ENCODE measurements at places on chromosomes 4 and X. TPM values are rescaled to one million over a fixed set of nuclear protein-coding genes. Genes with fewer than 3 reads are reported as not detected.

SORBS2 gene
- total RNA-seq, result not detected

SLIT2 gene
- not detected for total RNA-seq

ASB9 gene
- not detected for total RNA-seq

FHDC1 gene
- total RNA-seq, result 0.10 TPM

MAGEC1 gene
- total RNA-seq, result not detected

CTAG2 gene
- total RNA-seq, result not detected

TCEAL2 gene
- total RNA-seq, result not detected

DNA sequence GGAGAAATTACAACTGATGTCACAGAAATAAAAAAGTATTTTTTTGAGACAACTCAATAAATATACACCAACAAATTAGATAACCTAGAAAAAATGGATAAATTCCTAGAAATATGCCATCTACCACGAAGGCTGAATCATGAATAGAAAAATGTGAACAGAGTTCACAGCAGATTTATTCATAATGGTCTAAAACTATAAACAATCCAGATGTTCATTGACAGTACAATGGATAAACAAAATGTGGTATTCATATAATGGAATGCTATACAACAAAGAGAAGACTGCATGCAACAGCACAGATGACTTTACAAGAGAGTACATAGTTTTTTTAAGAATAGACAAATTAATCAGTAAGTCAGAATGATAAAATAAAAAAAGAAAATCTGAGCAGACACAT is 55.2 kb downstream of the CLOCK start:
- H3K36me3 ChIP-seq, result peaks cover 5% of the 10 kb centered on the region
- no peak overlapping the region for H3K4me3 ChIP-seq
- H3K27me3 ChIP-seq, result no peaks in the 10 kb centered on the region
- H3K27ac ChIP-seq, result peak overlapping the region; percentile 14
- H3K4me1 ChIP-seq, result peaks cover 5% of the 10 kb centered on the region

- no peak overlapping the region for H3K4me3 ChIP-seq
- no peak overlapping the region for H3K27ac ChIP-seq
- peaks cover 25% of the 10 kb centered on the region for H3K4me1 ChIP-seq
- DNase-seq, result no peak
- H3K36me3 ChIP-seq, result peaks cover 2% of the 10 kb centered on the region
Observed at GRCh38 chr4:140372751-140373327, 607 bp upstream of the SCOC start.

DNA sequence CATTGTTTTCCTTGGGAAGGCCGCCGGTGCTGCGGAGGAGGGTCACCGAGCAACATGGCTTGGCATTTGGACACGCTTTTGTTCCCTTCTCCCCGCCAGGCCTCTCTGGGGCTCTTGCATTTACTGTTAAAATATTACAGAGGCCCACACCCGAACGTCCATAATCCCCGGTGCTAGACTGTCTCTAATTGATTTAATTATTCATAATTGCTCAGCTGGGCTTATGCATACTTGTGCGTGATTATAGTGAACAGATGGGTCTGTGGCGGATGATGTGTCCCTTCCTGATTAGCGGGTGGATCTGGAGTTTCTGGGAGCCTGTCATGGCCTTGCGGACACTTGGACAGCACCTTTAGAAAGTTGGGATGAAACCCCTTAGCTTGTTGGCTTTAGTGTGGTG is 100.2 kb upstream of the MSX1 start:
- peaks cover 10% of the 10 kb centered on the region for H3K27me3 ChIP-seq
- DNase-seq, result no peak
- no peak overlapping the region for H3K27ac ChIP-seq
- no peaks in the 10 kb centered on the region for H3K36me3 ChIP-seq
- H3K4me3 ChIP-seq, result no peak overlapping the region

GRCh38 chr4:100100985-100101384 is 89.3 kb downstream of the DDIT4L start:
- H3K4me3 ChIP-seq, result no peak overlapping the region
- no peaks in the 10 kb centered on the region for H3K36me3 ChIP-seq
- no peak for DNase-seq
- no peaks in the 10 kb centered on the region for H3K27me3 ChIP-seq
- no peak overlapping the region for H3K27ac ChIP-seq

DNA sequence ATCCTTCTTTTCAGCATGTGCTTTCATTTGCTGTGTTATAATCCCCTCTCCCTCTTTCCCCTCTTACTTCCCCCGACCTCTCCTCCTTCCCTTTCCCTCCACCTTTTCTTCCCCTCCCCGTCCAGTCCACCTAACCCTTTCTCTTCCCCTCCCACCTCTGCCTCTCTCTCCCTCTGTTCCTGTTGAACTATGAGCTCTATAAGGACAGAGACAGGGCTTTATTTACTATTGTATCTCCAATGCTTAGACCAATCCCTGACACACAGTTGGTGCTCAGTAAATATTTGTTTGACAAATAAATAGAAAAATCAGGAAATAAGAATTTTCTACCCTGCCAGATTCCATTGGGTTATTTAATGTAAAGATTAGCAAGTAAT is 60.8 kb downstream of the EGF start:
- peaks cover 13% of the 10 kb centered on the region for H3K4me1 ChIP-seq
- H3K27ac ChIP-seq, result peak overlapping the region; percentile 67
- DNase-seq, result no peak
- H3K27me3 ChIP-seq, result peaks cover 48% of the 10 kb centered on the region
- H3K4me3 ChIP-seq, result no peak overlapping the region
- peaks cover 4% of the 10 kb centered on the region for H3K36me3 ChIP-seq

DNA sequence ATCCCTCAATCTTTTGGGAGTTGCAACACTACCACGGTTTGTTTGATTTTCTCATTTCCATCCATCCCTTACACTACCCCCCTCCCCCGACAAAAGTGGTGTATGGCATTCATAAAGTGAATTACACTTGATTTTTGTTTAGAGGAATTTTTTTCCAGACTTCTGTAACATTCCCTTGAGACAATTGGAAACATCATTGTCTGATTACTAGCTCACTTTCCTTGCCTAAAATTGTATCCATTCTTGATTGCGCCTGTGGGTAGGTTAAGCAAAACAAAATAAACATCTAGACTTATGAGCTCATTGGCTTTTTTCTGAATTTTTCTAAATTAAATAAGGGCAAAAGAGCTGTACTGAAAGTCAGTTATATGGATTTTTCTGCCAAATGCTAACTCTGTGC is 3.5 kb downstream of the GPC3 start:
- no peak overlapping the region for H3K27ac ChIP-seq
- H3K4me1 ChIP-seq, result peaks cover 2% of the 10 kb centered on the region
- H3K36me3 ChIP-seq, result no peaks in the 10 kb centered on the region
- DNase-seq, result no peak
- H3K27me3 ChIP-seq, result peaks cover 39% of the 10 kb centered on the region
- H3K4me3 ChIP-seq, result no peak overlapping the region

DNA sequence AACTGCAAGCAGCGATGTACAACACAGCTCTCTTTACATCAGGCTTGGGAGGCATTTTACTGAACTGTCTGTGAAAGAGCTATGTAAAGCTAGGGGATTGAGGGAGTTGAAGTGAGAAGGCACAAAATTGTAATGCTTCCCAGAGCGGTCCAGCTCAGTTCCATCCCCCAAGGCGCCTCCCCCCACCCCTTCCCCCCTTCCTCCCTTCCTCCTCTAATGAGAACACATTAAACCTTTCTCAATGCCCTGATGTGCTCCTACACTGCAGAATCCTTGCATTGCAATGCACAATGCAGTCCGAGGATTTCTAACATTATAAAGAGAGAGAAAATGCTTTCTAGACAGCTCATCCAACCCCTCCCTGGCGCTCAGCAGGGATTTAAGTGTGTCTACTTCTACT is 73.9 kb downstream of the CXXC4 start:
- no peak for DNase-seq

- no peaks in the 10 kb centered on the region for H3K4me1 ChIP-seq
- H3K36me3 ChIP-seq, result no peaks in the 10 kb centered on the region
- DNase-seq, result no peak
- H3K27me3 ChIP-seq, result no peaks in the 10 kb centered on the region
Observed at GRCh38 chr4:149584722-149585121, 230.9 kb downstream of the IQCM start.

DNA sequence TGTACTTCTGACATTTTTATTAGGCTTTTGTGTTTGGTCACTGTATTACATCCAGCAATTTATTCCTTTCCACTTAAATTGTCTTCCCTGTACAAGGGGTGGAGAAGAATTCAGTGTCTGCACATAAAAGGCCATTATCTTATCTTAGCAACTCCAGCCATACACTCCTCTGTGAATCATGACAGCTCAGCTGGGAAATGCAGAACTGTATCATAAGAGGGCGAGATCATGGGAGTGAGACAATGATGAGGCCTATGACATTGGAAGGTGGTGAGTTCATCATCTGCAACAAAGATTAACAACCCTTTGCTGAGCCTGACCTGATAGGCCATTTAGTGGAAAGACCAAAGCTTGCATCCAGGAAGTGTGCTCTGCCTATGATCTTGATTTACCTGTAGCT is 33.3 kb downstream of the SLIT2 start:
- no peaks in the 10 kb centered on the region for H3K4me1 ChIP-seq
- no peak overlapping the region for H3K4me3 ChIP-seq

DNA sequence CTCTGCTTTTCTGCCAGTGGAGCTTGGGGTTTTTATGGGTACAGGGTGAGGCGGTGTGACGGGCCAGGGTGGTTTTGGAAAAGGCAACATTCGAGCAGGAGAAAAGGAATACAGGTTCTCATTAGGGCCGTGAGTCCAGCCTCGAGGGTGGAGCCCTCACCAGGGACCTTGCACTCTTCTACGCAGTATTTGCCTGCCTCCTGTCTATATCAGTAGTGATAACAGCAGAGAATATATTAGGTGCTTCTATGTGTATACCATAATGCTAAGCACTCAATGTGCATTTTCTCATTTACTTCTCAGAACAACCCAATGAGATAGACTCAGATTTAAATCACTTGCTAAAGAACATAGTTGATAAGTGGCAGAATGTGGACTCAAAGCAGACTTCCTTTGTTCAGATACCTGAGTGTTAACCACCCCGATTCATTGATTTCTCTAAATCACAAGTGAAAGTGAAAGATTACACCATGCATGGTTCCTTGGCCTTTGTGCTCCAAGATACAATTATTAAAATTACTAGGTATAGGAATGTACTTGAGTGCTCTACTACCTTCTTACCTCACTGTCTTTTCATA is 403.9 kb downstream of the PCDH7 start:
- no peak overlapping the region for H3K4me3 ChIP-seq
- no peaks in the 10 kb centered on the region for H3K36me3 ChIP-seq
- no peak overlapping the region for H3K27ac ChIP-seq
- DNase-seq, result no peak
- no peaks in the 10 kb centered on the region for H3K4me1 ChIP-seq

- no peaks in the 10 kb centered on the region for H3K27me3 ChIP-seq
- DNase-seq, result no peak
- H3K27ac ChIP-seq, result no peak overlapping the region
- peak overlapping the region; percentile 96 for H3K4me3 ChIP-seq
Observed at GRCh38 chrX:51894697-51895336, 1.4 kb downstream of the MAGED1 start.

- no peak overlapping the region for H3K4me3 ChIP-seq
- H3K27me3 ChIP-seq, result no peaks in the 10 kb centered on the region
- H3K27ac ChIP-seq, result peak overlapping the region; percentile 71
- no peak for DNase-seq
- H3K4me1 ChIP-seq, result peaks cover 3% of the 10 kb centered on the region
Observed at GRCh38 chr4:21795091-21795490, 153.5 kb downstream of the KCNIP4 start.

DNA sequence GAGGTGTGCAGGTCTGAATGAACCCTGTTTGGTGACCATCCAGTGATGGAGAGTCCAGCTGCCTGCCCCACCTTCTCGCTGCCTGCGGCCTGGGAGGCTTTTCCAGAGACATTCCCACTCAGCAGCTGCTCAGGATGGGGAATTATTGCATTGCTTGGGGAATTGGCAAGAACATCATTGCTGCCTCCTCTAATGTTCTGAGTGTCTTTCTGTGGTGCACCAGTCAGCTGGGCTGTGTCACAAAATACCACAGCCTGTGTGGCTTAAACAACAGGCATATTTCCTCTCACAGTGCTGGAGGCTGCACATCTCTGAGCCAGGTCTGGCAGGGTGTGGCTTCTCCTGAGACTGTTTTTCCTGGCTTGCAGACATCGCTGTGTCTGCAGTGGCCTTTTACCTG is 86.8 kb upstream of the AFAP1 start:
- no peak for DNase-seq
- no peak overlapping the region for H3K27ac ChIP-seq
- H3K36me3 ChIP-seq, result peaks cover 4% of the 10 kb centered on the region
- no peaks in the 10 kb centered on the region for H3K4me1 ChIP-seq
- no peak overlapping the region for H3K4me3 ChIP-seq

- no peaks in the 10 kb centered on the region for H3K4me1 ChIP-seq
- no peak overlapping the region for H3K27ac ChIP-seq
- no peak overlapping the region for H3K4me3 ChIP-seq
- no peaks in the 10 kb centered on the region for H3K36me3 ChIP-seq
- peaks cover 24% of the 10 kb centered on the region for H3K27me3 ChIP-seq
Observed at GRCh38 chr4:6372649-6373525, 99.5 kb downstream of the PPP2R2C start.

DNA sequence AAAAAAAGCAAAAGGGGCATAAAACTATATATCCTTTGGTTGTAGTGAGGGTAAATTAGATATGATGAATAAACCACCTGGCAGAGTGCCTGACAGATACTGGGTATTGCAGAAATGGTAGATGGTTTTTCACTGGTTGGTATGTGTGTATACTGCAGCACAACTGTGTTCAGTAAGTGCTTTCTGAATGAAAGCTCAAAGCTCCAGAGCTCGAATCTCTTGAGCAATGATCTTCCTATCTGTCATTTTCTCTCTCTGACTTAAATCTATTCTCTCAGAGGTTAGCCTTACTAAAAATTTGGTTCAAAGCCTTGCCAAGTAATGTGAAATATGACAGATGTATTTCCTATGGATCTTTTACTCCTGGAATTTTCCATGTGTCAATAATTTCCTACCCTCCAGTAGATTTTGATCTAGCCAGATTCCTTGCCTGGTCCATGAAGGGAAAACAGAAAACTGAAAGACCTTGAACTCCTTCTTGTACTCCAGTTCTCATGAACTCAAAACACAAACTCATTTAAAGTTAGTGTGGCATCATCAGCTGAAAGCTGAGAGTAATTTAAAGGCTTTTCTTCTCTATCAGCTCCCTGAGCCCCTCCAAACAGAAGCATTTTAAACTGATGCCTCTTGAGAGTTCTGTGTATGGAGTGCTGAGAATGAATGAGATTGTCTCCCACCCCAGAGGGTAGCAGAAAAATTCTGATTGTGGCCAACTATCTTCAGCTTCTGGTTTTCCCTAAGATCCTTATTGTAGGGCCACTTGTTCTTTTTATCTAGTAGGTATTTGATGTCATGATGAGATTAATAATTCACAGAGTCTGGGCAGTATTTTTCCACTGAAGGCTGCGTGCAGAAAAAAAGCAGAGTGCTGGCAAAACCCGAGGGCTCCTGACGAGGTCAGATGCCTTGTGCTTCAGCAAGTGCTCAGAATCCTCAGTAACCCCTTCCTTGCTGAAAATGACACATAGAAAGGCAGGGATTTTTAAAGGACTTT is 363.4 kb upstream of the BOD1L1 start:
- H3K36me3 ChIP-seq, result no peaks in the 10 kb centered on the region
- H3K27ac ChIP-seq, result no peak overlapping the region
- H3K4me1 ChIP-seq, result no peaks in the 10 kb centered on the region
- H3K4me3 ChIP-seq, result no peak overlapping the region
- no peak for DNase-seq
- no peaks in the 10 kb centered on the region for H3K27me3 ChIP-seq
